Stomach (tissue), 19 donors: ENCODE measurements at places on chromosomes 1 and 21. TPM values are rescaled to one million over a fixed set of nuclear protein-coding genes. Genes with fewer than 3 reads are reported as not detected.

DNA sequence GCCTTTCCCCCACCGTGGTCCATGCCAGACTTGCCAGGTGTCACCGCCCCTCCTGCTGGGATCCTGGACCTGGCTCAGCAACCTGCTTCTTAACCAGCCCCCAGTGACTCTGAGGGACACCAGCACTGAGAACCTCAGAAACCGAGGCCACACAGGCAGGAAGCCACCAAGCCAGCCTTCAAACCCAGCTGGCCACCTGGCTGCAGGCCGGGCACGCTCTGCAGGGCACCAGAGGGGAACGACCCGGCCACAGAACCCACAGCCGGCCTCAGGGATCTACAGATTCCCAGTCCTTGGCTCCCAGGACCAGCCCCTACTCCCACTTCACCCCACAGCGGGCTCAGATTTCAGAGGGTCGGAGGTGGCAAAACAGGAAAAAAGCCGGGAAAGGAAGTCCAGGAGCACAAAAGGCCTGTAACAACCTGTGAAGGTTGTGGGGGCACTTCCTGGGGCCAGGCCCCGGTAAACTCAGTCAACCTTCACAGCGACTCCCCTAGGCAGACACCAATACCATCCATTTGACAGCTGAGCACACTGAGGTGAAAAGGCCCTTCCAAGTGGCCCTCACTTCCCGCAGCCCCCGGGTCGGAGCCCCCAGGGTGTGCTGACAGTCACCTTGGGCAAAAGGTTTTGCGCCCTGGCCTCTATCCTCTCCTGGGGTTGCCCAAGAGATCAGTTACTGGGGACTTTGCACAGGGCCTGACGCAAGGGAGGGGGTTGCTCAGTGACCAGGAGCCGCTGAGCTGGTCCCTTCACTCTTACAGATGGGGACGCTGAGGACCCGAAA is 14.1 kb downstream of the RUNX3 start:
- no peaks in the 10 kb centered on the region for H3K27me3 ChIP-seq
- H3K4me1 ChIP-seq, result peaks cover 10% of the 10 kb centered on the region
- peaks cover 14% of the 10 kb centered on the region for H3K36me3 ChIP-seq
- H3K4me3 ChIP-seq, result no peak overlapping the region

- no peak for DNase-seq
- peak overlapping the region; percentile 81 for H3K27ac ChIP-seq
- H3K36me3 ChIP-seq, result no peaks in the 10 kb centered on the region
- H3K27me3 ChIP-seq, result no peaks in the 10 kb centered on the region
- no peaks in the 10 kb centered on the region for H3K4me1 ChIP-seq
- no peak overlapping the region for H3K4me3 ChIP-seq
These were observed 36.4 kb upstream of the ETS2 start for GRCh38 chr21:38769191-38769780.

- H3K4me3 ChIP-seq, result no peak overlapping the region
- H3K4me1 ChIP-seq, result peaks cover 68% of the 10 kb centered on the region
- H3K27me3 ChIP-seq, result no peaks in the 10 kb centered on the region
- no peak overlapping the region for H3K27ac ChIP-seq
- peaks cover 46% of the 10 kb centered on the region for H3K36me3 ChIP-seq
These were observed 7.3 kb downstream of the WDR26 start for GRCh38 chr1:224427346-224427745.

- no peak overlapping the region for H3K27ac ChIP-seq
- H3K27me3 ChIP-seq, result no peaks in the 10 kb centered on the region
- H3K36me3 ChIP-seq, result no peaks in the 10 kb centered on the region
- no peak overlapping the region for H3K4me3 ChIP-seq
- DNase-seq, result no peak
- peaks cover 9% of the 10 kb centered on the region for H3K4me1 ChIP-seq
These were observed 712.1 kb downstream of the LTN1 start for GRCh38 chr21:28280611-28281010.

DNA sequence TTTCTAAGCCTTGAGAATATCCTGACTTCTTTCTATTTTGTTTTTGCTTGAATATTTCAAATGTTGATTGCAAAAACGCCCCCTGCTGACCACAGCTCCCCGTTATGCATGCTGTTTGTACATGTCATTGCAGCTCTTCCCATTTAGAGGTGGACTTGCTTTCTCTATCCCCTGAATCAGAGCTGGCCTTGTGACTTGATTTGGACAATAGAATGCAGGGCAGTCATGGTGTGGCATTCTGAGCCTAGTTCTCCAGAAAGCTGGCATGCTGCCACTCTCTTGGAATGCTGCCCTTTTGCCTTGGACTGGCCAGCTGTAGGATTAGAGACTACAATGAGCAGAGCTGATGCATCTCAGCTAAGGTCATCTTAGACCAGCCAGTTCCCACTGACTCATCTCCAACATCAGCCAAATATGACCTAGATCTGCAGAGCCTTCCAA is 1561.5 kb downstream of the MRPL39 start:
- no peak overlapping the region for H3K27ac ChIP-seq
- no peak overlapping the region for H3K4me3 ChIP-seq
- DNase-seq, result peak; percentile 66
- peaks cover 9% of the 10 kb centered on the region for H3K4me1 ChIP-seq
- no peaks in the 10 kb centered on the region for H3K36me3 ChIP-seq
- no peaks in the 10 kb centered on the region for H3K27me3 ChIP-seq

DNA sequence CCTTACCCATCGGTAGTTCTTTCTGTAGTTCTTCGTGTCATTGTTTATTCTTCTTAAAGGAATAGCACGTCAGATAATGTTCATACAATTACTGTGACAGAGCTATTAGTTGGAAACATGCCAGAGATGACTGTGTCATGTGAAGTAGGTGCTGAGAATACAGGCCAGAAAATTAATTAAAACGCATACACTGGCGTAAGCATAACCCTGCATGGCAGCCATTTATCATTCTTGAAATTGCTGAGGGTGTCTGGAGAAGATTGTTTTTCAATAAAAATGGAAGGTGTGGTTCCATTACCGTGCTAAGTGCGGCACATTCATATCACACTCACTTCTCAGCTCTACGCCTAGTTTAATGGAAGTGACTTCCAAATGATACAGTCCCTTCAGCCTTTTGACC is 7.8 kb downstream of the ETS2 start:
- H3K4me3 ChIP-seq, result no peak overlapping the region
- H3K4me1 ChIP-seq, result peaks cover 92% of the 10 kb centered on the region
- no peaks in the 10 kb centered on the region for H3K27me3 ChIP-seq
- H3K36me3 ChIP-seq, result peaks cover 93% of the 10 kb centered on the region

DNA sequence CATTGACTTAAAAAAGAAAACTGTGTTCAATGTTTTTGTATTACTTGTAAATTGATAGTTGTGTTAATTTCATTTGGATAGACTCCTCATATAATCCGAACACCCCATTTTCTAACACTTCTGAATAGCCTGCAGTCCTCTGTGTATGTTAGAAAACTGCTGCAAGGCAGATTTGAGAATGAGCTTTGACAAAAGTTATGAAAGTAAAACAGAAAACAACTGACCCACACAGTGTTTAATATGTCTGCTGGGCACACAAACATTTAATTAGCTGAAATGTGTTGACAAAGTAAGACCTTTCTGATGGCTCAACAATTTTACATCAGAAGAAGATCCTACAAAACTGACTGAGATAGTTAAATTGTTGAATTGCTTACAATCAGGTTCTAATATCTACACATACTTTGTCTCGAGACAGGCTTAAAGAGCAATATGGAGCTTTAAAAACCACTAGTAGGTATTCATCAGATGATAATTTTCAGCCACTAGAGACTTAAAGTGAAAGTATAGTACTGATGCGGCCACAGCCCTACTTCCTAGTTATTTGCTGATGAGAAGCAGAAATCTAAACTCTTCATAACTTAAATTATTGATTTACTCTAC is 40.0 kb upstream of the PRMT6 start:
- H3K4me1 ChIP-seq, result no peaks in the 10 kb centered on the region
- no peak overlapping the region for H3K27ac ChIP-seq
- H3K36me3 ChIP-seq, result no peaks in the 10 kb centered on the region
- no peak overlapping the region for H3K4me3 ChIP-seq
- H3K27me3 ChIP-seq, result no peaks in the 10 kb centered on the region

DNA sequence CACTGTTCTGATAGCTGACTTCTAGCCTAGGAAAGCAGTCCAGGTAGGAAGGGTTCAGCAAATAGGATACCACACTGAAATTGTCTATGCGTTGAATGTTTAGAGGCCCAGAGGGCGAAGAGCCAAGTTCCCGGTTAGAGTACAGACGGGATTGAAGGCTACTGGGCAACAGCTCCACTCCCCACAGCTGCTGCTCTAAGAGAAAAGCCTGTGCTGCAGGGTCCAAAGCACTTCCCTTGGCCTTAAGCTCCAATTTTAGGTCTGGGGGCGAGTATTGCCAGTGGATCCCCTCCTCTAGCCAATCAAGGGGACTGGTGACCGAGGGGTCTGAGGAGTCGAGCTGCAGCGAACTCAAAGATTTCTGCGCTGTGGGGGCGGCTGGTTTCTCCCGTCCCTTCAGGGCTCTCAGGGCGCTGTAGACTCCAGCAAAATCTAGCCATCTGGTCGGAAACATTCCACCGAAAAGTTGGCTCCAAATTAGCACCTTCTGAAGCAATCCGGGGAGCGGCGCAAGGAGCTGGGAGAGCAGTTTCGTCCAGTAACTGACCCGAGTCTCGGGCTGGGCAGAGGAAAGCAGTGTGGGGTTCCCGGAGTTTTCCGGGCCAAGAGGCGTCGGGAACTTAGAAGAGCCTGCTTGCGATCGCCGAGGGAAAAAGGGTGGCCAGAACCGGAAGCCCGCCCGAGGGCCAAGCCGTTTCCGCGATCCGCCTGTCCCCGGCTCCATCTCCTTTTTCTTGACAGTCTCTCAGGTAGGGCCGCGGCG is 748 bp downstream of the PPP1R15B start:
- peak overlapping the region; percentile 95 for H3K4me3 ChIP-seq
- H3K27ac ChIP-seq, result peak overlapping the region; percentile 100
- peaks cover 1% of the 10 kb centered on the region for H3K36me3 ChIP-seq

DNA sequence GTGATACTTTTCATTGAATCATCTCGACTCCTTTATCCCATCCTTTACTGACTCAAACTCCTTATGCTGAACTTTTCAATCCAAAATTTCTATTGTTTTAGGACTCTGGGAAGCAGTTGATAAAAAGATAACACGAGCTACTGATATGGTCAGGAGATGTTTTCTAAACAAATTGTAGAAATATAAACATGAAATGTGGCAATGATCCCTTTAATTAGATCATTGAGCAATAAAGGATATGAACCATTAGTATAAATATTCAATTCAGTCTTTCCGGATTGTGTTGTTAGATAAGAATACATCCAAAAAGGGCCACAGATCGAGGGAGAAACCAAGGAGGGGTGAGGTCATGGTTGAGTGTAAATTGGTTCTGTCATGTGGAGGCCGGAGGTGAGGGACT is 88.4 kb downstream of the NID1 start:
- H3K27ac ChIP-seq, result no peak overlapping the region
- peaks cover 57% of the 10 kb centered on the region for H3K36me3 ChIP-seq
- no peak overlapping the region for H3K4me3 ChIP-seq
- DNase-seq, result no peak

GRCh38 chr21:37045149-37045548 is 27.7 kb downstream of the PIGP start:
- H3K4me3 ChIP-seq, result no peak overlapping the region
- no peak overlapping the region for H3K27ac ChIP-seq
- no peaks in the 10 kb centered on the region for H3K27me3 ChIP-seq
- no peaks in the 10 kb centered on the region for H3K36me3 ChIP-seq

- H3K27ac ChIP-seq, result no peak overlapping the region
- no peak overlapping the region for H3K4me3 ChIP-seq
- no peak for DNase-seq
- no peaks in the 10 kb centered on the region for H3K27me3 ChIP-seq
These were observed 46.6 kb downstream of the NEK7 start for GRCh38 chr1:198203434-198203833.

DNA sequence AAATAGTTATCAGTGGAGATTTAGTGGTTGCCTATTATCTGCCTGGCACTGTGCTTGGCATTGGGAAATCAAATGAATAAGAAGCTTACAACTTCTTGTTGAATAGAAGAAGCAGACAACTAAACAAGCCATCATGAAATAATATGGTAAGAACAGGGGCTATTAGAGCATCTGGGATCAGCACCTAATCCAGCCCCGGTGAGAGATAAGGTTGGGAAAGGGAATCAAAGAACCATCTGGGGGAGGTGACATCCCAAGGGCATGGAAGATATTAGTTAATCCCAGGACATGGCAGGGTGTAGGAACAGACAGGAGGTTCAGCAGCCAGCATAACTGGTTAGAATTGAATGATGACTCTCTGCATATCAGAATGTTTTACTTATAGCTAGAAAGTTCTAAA is 36.3 kb upstream of the SUCO start:
- H3K36me3 ChIP-seq, result no peaks in the 10 kb centered on the region
- H3K4me1 ChIP-seq, result peaks cover 14% of the 10 kb centered on the region
- H3K4me3 ChIP-seq, result no peak overlapping the region
- no peak for DNase-seq
- no peaks in the 10 kb centered on the region for H3K27me3 ChIP-seq
- H3K27ac ChIP-seq, result no peak overlapping the region

- no peak overlapping the region for H3K4me3 ChIP-seq
- no peak for DNase-seq
- no peaks in the 10 kb centered on the region for H3K27me3 ChIP-seq
- peak overlapping the region; percentile 17 for H3K27ac ChIP-seq
- peaks cover 17% of the 10 kb centered on the region for H3K4me1 ChIP-seq
These were observed 37.8 kb downstream of the NID1 start for GRCh38 chr1:236027104-236027503.

GRCh38 chr1:34844252-34844634 is 15.3 kb downstream of the SMIM12 start:
- peaks cover 50% of the 10 kb centered on the region for H3K4me1 ChIP-seq
- H3K27me3 ChIP-seq, result no peaks in the 10 kb centered on the region
- H3K4me3 ChIP-seq, result no peak overlapping the region

GRCh38 chr1:40740039-40740996 is 43.3 kb upstream of the KCNQ4 start:
- H3K27ac ChIP-seq, result no peak overlapping the region
- H3K36me3 ChIP-seq, result peaks cover 26% of the 10 kb centered on the region
- H3K4me3 ChIP-seq, result no peak overlapping the region
- no peaks in the 10 kb centered on the region for H3K27me3 ChIP-seq

GRCh38 chr1:94790246-94790645 is 29.9 kb upstream of the SLC44A3 start:
- H3K4me1 ChIP-seq, result peaks cover 22% of the 10 kb centered on the region
- no peak for DNase-seq
- no peak overlapping the region for H3K4me3 ChIP-seq
- no peaks in the 10 kb centered on the region for H3K27me3 ChIP-seq

DNA sequence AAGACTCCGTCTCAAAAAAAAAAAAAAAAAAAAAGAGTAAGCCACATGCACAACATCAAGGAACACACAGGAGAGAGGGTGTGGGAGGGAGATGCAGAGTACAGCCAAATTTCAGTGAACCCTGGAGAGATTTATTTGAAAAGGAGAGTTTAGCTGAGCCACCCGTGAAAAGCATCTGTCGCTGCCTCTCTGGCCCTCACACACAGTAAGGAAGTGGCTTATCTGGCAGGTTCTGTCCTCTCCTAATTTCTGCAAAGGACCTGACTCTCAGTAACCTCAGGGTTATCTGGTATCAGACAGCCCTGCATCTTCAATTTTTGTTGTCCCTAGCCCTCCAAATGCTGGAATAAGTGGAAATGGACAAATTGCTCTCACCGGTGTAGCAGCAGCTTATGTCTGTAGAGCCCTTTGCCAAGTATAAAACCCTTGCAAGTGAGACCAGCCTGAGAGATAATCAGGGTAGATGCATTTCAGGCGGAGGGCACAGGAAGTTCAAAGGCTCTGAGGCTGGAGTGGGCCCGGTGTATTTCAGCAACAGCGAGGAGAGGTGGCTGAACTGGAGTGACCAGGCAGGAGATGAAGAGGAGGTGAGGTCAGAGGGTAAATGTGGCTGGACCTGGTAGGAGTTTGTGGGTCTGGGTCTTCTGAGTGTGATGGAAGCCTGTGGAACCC is 16.7 kb upstream of the IL10RB start:
- no peak overlapping the region for H3K4me3 ChIP-seq
- H3K27me3 ChIP-seq, result no peaks in the 10 kb centered on the region
- H3K36me3 ChIP-seq, result peaks cover 100% of the 10 kb centered on the region

RHBG gene
- not detected for total RNA-seq

NES gene
- total RNA-seq, result 4.7 TPM
